ENCODE measurements at places on chromosomes 5 and 9. TPM values are rescaled to one million over a fixed set of nuclear protein-coding genes. Genes with fewer than 3 reads are reported as not detected.

DNA sequence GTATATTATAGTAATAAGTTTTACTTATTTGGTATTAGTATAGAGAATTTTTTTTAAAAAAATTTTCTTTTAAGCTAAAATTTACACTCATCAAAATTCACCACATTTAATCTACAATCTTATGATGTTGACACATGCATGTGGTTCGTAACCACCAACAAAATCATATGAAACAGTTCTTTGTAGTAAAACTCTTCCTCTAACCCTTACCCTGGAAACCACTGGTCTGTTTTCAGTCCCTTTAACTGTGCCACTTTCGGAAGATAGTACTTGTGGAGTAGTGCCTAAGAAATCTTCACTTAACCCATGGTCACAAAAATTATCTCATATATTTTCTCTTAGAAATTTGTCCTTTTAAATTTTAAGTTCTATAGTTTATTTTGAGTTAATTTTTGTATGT is 1498.8 kb downstream of the MAT2B start:
- DNase-seq = no peak

- DNase-seq = no peak
Measured at GRCh38 chr5:173828952-173829351, 59.2 kb upstream of the CPEB4 start.

- DNase-seq = no peak
Measured at GRCh38 chr9:71984403-71984802, 73.0 kb downstream of the C9orf85 start.

GRCh38 chr5:142973932-142974331 is 203.8 kb downstream of the ARHGAP26 start:
- no peak for DNase-seq

GRCh38 chr5:57494104-57495098 is 11.8 kb upstream of the ACTBL2 start:
- DNase-seq = no peak

GRCh38 chr9:6929441-6930215 is 171.9 kb downstream of the KDM4C start:
- DNase-seq = no peak

GRCh38 chr9:20594608-20595007 is 27.7 kb downstream of the MLLT3 start:
- DNase-seq = no peak

- DNase-seq = no peak
Measured at GRCh38 chr9:27549196-27549755, 19.7 kb upstream of the MOB3B start.

DNA sequence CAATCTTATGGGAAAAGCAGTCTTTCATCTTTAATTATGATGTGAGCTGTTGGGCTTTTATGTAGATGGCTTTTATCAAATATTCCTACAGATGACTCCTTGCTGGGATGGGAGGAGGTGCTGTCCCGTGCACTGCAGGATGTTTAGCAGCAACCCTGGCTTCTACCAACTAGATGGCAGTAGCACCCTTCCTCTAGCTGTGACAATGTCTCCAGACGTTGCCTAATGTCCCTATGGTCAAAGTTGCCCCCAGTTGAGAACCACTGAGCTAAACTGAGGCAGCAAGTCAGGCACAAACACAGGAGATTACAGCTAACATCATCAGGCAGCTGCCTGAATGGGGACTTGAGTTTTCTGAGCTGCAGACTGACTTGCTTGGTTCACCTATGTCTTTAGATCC is 401.9 kb upstream of the PDE4D start:
- DNase-seq = no peak

- DNase-seq = peak; percentile 9
Measured at GRCh38 chr5:163565931-163566608, 60.7 kb downstream of the MAT2B start.

AQP7 gene
- total RNA-seq = 0.81 TPM

TOMM5 gene
- total RNA-seq = 51.1 TPM

PRLR gene
- total RNA-seq = not detected

C5orf34 gene
- total RNA-seq = 2.9 TPM

MCIDAS gene
- total RNA-seq = not detected

SOWAHA gene
- total RNA-seq = not detected

SPINK13 gene
- total RNA-seq = not detected

POLR3G gene
- 1.5 TPM for total RNA-seq

Measured in CD4-positive, alpha-beta memory T cell (primary cell).